ENCODE measurements at places on chromosomes 2 and 18.

DNA sequence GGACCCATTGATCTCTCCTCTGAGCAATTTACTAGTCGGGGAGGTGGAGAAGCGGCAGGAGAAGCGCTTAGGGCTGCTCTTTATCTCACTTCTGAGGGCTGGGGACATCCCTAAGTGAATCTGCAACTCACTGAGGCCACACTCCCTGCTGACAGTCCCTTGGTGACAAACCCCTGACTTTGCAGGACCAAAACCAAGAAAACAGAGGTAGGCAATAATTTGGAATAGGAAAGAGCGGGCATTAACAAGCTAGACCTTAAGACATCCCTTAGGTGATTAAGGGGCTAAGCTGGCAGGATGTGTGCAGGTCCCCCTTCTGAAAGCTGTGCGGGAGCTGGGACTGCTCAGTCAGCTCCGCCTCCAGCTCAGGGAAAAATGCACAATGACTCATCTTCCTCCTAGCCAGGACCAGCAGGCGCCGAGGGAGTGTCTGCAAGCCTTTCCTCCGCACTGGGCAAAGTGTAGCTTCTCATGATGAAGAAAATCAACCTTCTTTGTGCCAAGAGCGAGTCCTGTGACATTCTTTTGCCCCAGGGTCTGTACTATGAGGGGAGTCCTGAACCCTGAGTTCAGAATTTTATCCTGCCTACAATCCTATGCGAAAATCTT lies 63.3 kb downstream of the BOD1L2 start:
- peak; percentile 2 for DNase-seq

DNA sequence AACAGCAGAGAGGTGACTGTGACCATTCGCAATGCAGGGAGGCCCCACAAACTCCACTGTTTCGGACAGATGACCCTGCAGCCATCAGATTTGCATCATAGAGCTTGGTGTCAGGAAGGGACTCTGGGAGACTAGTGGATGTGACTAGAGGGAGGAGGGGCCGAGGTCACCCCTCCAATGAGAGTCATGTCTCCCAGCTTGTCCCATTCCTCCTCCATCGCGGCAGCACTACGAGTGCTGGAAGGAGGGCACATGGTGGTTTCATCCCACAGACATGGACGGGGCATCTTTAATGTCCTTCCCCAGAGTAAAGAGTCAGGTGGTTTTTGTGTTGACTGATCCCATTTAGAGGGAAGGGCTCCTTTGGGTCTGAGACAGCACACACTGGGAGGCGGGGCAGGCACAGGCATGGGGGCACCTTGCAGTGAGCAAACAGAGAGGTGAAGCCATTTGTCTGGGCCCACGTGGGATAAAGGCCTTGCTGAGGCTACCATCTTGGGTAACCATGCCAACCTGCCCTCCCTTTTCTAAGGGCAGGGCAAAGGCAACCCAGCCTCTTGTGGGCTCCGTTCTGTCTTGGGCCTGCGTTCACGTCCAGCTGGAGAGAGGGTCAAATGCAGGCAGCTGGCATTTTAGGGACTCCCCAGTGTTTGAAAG lies 208.1 kb downstream of the ASB1 start:
- no peak for DNase-seq

- no peak for DNase-seq
Observed at GRCh38 chr2:182420669-182421068, 6.2 kb downstream of the PDE1A start.

GRCh38 chr2:205768341-205768740 lies 86.0 kb downstream of the NRP2 start:
- no peak for DNase-seq

DNA sequence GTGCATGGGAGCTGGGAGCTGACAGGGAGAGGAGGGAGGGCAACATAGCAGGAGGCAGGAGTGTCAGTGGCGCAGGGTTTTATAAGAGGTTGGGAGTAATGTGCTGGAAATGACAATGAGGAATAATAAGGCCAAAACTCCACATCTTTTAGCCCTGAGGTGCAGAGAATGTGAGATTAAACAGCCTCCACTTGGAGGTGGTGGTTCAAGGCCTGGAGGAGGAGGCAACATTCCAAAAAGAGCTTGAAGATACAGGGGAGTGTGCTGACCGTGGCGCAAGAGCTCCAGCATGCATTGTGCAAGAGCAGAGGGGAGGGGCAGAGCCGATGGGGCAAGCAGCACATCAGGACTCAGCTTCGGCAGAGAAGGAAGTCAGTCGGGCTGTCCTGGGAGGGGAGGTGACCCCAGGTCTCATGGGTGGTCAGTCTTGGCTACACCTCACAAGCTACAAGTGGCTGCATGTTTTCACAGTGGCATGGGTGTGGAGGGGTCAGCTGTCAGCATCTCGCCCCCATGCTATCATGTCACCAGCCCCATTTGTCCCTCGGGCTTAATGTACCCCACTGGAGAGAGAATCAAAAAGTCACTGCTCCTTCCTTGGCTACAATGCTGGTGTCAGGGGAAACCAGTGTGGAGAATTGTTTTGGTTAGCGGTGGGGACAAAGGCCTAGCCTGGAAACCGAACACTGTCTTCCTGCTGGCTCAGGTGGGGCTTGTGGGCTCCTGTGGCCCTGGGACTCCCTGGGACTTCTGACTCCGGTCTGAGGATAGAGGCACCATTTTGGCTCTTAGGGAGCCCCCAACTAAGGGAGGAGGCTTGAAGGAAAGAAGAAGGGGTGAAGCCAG lies 208.0 kb downstream of the ZFP36L2 start:
- no peak for DNase-seq

GRCh38 chr2:126887506-126887905 lies 11.2 kb upstream of the TEX51 start:
- DNase-seq: no peak

Data from activated CD4-positive, alpha-beta T cell treated with anti-CD3 and anti-CD28 coated beads, Interleukin-10, Interleukin-2, amounts not matched to agents 100 ng/mL and 50 ng/mL, durations not matched to agents 16 hours and 8 hours (primary cell).